ENCODE measurements at places on chromosomes 4 and X. TPM values are rescaled to one million over a fixed set of nuclear protein-coding genes. Genes with fewer than 3 reads are reported as not detected.

GRCh38 chrX:36388901-36389300, 469.4 kb downstream of the CFAP47 start:
- no peak for DNase-seq

The TMEM255A gene
- 8.8 TPM for total RNA-seq

DNA sequence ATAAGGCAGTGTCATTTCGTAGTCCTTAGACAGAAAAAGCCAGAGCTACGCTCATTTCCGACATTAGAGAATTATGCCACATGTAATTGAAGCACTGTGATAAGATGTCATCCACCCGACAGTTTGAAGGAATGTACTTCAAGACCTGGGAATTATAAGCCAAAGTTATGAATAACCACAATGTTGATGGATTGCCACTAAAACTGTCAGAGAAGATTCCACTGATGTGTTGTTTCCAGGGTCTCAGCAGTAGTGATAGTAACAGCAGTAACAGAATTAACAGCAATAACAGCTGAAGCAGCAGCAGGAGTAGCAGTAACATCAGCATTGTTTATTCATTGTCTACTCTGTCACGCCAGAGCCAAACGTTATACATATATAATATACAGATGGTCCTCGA, 24.7 kb downstream of the RAB33A start:
- no peak for DNase-seq

- no peak for DNase-seq
These were observed at the start of gene SLC49A3 for GRCh38 chr4:688854-689681. SLC49A3 (minus strand) TSS chr4:689151; CDS start chr4:689127, 24 bp downstream.

The FAM9C gene
- total RNA-seq = 0.10 TPM

The TEX13B gene
- total RNA-seq = not detected

- DNase-seq = no peak
These were observed 152.8 kb upstream of the CXorf51A start for GRCh38 chrX:146967306-146967705.
